Nephron progenitor cell (in vitro differentiated cells): ENCODE measurements at places on chromosomes 5 and 9.
A peak's percentile ranks its signal among the peaks of the same experiment; 100 is the strongest.

DNA sequence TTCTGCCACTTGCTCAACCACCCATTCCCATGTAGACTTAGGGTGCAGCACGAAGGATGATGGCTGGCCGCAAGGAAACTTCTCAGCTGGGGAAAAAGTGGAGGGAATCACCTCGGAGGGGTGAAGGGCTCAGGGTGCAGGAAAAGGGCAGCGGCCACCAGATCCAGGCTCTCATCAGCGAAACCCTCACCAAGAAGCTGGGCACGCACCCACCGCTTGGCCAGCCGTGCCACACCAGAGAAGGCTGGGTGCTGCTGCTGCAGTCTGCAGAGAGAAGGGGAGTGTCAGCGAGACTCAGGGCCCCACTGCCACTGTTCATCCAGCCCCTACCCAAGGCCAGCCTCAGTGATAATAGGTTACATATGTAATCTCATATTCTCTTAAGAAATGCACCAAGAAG lies 8.6 kb downstream of the NOL6 start:
- no peak for DNase-seq

DNA sequence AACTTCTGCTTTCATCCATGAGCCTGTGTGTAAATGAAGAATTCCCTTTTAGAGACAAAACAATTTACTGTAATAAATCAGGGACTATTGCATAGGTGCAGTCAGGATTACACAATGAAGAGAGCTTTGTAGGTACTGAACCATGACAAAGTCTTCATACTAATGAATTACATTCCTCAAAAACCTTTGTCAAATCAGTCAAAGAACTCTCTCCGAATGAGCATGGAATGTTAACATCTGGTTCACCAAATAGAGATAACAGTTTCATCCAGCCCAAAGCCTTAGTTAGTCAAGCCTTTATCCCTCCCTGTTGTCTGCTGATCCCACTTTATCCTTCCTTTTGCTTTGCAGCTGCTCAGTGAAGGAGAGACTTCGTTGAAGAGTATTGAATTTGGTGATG lies 62.9 kb upstream of the DMRTA1 start:
- no peak for DNase-seq

DNA sequence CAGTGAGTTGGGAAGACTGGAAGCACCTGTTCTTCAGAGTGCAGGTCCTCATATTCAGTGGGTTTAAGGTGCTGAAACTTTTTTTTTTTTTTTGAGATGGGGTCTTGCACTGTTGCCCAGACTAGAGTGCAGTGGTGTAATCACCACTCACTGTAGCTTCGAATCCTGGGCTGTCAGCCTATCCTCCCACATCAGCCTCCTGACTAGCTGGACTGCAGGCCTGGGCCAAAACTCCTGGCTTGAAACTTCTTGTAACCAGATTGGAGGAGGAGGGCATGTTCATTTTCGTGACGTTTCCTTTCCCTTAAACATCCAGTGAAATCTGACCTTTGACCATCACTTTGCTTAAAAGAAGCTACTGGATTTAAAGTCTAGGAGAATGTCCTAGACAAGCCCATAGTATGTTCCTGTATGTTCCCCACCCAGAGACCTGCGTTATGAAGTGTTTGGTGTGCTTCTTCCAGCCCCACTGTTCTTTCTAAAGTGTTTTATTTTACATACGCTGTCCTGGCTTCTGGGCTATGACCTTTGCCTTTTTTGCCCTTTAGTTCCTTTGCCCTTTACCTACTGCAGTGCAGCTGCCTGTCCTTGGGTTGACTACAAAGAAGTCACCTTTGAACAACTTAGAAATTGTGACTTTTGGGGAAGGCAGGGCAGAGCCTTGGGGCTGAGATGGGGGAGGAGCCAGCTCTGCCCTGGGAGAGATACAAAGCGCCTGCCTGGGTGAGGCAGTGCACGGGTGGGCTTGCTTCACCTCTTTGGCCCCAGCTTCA lies 18.4 kb downstream of the TENT4A start:
- DNase-seq = no peak

- no peak for DNase-seq
Observed at GRCh38 chr9:121204121-121204520, 2.5 kb upstream of the RAB14 start.

DNA sequence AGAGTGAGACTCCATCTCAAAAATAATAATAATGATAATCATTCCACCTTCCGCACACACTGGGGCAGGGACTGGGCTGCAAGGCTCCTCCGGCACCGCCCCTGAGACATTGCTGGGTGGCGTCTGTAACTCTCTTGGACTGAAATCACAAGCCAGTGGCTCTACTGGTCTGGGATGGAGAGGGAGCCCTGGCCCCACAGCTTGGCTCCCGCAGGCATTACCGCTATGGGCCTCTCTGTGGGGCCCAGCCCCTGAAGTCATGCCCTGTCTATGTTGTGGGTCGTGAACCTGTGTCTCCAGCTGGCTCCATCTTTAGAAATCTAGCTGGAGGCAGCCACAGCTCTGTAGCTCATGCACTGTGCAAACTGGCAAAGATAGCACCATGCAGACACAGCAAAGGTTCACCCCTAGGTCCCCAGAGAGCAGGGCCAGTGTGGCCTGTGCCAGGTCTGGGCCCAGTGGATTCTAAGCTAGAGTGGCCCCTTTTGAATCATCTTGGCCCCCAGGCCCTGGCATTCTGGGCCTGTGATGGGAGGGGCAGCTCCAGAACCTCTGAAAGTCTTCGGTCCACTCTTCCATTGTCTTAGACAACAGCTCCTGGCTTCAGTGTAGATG lies 36.1 kb upstream of the COL5A1 start:
- DNase-seq = no peak

DNA sequence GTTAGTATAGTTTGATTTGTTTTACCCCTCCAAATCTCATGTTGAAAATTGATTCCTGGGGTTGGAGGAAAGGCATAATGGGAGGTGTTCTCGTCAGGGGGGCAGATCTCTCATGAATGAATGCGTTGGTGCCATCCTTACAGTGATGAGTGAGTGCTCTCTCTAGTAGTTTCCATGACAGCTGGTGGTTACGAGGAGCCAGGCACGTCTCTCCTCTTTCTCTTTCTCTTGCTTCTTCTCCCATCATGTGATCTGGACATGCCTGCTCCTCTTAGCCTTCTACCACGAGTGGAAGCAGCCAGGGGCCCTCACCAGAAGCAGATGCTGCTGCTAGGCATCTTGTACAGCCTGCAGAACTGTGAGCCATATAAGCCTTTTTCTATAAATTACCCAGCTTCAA lies 454.1 kb downstream of the EFNA5 start:
- no peak for DNase-seq

DNA sequence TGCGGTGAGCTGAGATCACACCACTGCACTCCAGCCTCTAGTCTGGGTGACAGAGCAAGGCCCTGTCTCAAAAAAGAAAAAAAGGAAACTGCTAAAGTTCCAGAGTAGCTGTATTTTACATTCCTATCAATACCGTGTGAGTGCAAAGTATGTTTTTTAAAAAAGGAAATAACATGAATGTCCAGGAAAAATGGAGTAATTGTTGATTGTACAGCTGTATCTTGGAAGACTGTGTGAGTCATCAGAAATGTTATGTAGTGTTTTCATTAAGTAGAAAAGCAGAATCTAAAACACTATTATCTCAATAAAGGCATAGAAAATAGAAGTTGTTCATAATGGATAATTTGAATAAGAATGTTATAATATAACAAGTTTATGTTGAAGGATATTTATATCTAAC lies 53.9 kb downstream of the ZCCHC7 start:
- DNase-seq = no peak

- DNase-seq = peak; percentile 42
Observed at GRCh38 chr9:95507464-95508241, 9.1 kb downstream of the PTCH1 start.

- no peak for DNase-seq
Observed at GRCh38 chr5:157457391-157457790, 2.6 kb upstream of the NIPAL4 start.

GRCh38 chr9:5586391-5586802 lies 42.5 kb upstream of the RIC1 start:
- no peak for DNase-seq

DNA sequence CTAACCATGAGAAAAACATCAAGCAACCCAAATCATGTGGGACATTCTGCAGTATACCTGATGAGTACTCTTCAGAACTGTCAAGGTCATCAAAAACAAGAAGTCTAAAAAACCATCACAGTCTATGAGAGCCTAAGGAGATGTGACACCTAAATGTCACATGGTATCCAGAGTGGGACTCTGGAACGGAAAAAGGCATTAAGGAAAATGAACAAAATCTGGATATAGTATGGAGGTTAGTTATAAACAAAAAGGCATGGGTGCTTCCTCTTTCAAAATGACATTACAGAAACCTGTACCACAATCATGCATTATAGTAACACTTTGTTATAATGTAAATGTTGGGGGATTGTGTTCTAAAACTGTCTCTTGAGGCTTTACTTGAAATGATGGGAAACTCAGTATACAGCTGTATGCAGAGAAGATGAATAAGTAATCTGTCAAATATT lies 47.4 kb downstream of the PRKACG start:
- DNase-seq = no peak

- DNase-seq = peak; percentile 45
Observed at GRCh38 chr9:127778280-127779135, at the start of gene SH2D3C. TSS of gene SH2D3C (minus strand) at chr9:127778666. CDS start at chr9:127778627, 39 bp downstream.

DNA sequence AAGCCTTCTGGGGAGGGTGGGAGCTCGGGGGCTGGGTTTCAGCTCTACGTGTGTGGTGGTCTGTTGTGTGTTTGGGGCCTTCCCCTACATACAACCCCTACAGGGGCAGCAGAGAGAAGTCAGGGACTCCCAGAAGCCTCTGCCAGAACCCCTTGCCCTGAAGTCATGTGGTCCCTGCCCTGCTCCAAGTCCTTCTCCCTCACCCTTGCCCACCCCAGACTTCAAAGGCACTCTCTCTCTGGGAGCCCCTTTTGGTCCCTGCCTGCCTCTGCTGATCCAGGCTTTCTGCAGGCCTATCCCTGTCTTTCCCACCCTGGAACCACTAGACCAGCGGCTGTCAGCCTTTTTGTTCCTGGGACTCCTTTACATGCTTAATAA lies 61.1 kb upstream of the PSD2 start:
- DNase-seq = no peak

DNA sequence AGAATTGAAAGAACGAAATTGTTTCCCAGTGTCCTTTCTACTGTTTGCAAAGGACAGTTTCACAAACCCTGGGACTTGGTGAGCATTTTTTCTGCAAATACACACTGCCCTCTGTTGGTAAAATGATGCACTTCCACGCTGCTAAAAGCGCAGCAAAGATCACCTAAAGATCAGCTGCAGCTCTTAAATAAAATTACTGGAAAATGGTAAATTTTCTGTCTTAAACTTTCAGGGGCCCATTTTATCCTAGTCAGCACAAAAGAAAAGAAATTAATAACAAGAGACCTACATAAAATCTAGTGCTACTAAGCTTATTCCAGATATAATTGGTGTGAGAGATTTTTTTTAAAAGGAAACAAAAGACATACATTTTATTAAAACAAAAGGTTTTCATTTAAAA lies 566.0 kb downstream of the CAAP1 start:
- DNase-seq = peak; percentile 47

- DNase-seq = peak; percentile 79
Observed at GRCh38 chr9:109817846-109818472, 38.0 kb downstream of the PALM2AKAP2 start.

GRCh38 chr9:2396622-2397285 lies 224.8 kb upstream of the VLDLR start:
- no peak for DNase-seq

GRCh38 chr9:129139233-129139992 lies 28.2 kb downstream of the PTPA start:
- peak; percentile 77 for DNase-seq

GRCh38 chr5:117649821-117650220 lies 1075.2 kb upstream of the SEMA6A start:
- no peak for DNase-seq

- DNase-seq = no peak
Observed at GRCh38 chr5:175457466-175457865, 13.5 kb upstream of the DRD1 start.
